ENCODE measurements at places on chromosomes 13 and 19.

DNA sequence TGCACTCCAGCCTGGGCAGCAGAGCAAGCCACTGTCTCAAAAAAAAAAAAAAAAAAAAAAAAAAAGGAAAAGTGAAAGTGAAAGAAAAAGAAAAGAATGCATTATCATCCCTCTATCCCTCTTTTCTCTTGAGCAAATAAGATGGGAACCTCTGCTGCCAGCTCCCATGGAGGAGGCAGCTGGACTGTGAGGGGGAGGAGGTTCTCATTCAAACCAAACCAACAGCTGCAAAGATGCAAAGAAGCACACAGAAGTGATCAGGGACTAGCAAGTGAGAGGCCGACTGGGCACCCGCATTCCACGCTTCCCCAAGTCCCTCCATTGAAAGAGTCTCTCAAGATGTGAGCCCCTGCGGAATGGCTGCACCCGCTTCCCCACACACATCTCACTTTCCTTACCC, 63.5 kb downstream of the TSHZ3 start:
- DNase-seq = no peak

GRCh38 chr19:57829316-57829715, 783 bp upstream of the ZNF587B start:
- DNase-seq = no peak

DNA sequence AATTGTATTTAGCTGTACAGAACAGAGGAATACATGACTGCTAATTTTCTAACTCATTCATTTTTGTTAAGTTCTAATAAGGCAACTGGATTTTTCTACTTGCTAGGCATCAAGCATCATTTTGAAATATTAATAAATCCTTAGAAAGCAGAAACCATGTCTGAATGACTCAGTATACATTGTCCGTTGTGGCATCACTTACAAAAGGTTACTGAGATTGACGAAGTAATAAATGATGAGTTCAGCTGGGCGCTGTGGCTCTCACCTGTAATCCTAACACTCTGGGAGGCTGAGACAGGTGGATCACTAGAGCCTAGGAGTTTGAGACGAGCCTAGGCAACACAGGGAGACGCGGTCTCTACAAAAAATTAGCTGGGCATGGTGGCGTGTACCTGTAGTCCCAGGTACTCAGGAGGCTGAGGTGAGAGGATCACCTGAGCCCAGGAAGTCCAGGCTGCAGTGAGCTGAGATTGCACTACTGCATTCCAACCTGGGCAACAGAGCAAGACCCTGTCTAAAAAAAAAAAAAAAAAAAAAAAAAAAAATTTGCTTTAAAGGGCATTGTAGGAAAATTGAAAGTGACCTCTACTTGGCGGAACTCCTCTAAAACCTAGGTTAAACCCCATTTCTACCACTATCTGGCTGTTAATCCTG, 36.6 kb downstream of the LHFPL6 start:
- no peak for DNase-seq

DNA sequence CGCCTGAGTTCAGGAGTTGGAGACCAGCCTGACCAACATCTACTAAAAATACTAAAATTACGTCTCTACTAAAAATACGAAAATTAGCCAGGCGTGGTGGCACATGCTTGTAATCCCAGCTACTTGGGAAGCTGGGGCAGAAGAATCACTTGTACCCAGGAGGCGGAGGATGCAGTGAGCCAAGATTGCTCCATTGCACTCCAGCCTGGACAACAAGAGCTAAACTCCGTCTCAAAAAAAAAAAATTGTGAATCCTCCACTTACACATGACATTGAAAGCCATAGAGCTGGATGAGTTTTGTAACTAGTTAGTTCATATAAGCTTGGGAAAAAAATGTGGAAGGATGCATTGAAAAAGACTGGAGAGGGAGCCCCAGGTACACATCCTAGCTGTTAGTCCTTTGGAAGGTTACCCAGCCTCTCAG, 452 bp upstream of the PSMD8 start:
- no peak for DNase-seq

- no peak for DNase-seq
Observed at GRCh38 chr13:77431449-77431848, 104.1 kb upstream of the SCEL start.

DNA sequence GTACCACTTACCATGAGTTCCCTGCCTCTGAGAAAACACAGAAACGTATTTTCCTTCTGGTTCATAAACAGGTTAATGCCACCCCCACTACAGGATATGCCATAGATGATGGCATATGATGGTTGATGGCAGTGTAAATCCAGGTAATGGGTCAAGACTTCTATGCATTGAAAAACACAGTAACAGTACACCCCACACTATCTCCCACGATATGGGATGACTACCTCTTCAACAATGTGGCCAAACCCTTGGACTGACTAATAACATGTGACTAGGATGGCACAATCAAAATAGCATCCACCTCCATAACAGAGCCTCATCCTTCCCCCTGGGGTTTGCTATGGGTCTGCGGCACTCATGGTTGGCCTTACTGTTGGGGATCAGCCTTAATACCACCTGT, 22.0 kb downstream of the ZNF235 start:
- DNase-seq = no peak

- no peak for DNase-seq
Observed at GRCh38 chr13:73290844-73291243, 232.0 kb downstream of the KLF5 start.

DNA sequence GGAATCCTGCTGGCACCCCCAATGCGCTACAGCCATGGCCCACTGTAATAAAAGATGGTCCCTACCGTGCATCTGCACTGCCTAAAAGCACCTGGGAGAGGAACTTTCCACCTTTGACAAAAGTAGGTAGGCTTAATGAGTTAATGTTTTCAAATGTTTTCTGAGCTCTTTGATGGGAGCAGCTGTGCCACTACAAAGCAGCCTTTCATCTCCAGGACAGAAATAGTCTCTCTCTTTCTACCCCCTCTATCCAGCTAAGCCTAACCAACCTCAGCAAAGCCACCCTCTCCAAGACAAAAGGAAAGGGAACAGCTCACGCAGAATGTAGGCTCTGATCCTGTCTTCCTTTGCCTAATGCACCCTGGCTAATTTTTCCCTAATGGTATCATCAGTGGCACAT, 560.2 kb downstream of the UQCRFS1 start:
- DNase-seq = no peak

GRCh38 chr13:46571909-46572595, 19.1 kb downstream of the LRCH1 start:
- no peak for DNase-seq

- peak; percentile 22 for DNase-seq
Observed at GRCh38 chr13:20796791-20797508, 23.2 kb upstream of the EEF1AKMT1 start.

GRCh38 chr19:35021596-35021995, 8.7 kb upstream of the SCN1B start:
- no peak for DNase-seq

DNA sequence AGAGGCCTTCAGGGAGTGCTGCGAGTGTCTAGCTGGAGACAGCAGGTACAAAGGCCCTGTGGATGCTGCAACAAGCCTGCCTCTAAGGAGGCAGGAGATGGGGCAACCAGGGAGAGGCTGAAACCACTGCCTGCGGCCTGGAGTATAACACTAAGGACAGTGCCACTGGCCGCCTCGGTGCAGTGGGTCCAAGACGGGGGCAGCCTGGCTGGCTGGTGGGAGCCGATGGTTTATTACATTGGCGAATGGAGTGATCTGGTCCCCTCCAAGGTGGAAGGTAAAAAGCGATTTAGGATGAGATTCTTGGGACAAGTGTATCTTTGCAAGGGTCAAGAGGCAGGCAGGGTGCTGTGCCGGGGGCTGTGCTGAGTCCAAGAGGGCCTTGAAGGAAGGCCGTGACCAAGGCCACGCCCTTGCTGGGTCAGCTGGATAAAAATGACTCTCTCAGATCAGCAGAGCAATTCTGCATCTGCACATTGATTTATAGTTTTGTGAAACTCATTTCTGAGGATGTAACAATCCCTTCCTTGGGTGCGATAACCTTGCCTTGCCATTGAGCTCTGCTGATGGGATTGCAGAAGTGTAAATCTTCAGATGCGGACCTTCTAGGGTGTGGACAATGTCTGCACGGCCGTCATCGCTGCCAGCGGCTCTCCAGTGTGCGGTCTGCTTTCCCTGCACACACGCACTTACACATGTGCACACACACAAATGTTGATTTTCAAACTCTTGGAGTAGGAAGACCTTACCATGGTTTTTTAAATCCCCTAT, 6.0 kb downstream of the TMEM255B start:
- no peak for DNase-seq

DNA sequence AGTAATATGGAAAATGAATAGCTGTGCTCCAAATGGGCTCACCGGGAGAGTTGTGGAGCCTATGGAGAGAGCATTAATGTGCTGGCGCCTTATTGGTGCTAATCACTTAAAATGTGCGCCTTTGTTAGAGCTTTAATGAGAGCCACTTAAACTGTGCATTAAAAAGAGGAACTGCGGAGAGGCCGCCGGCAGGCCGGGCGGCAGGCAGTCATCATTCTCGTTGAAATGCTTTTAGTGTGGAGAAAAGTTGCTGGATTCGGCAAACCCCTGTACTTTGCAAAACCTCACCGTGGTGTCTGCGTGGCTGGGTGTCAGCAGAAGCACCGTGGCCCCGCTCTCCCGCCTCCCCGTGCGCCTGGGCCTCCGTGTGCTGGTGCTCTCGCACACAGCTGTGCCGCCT, 105.5 kb downstream of the KDM4B start:
- no peak for DNase-seq

GRCh38 chr19:5172859-5173630, 167.6 kb downstream of the PTPRS start:
- DNase-seq = peak; percentile 14

- no peak for DNase-seq
Observed at GRCh38 chr13:105168295-105168694, 1367.2 kb downstream of the EFNB2 start.

- DNase-seq = no peak
Observed at GRCh38 chr19:19748249-19748938, 15.5 kb upstream of the ZNF14 start.

DNA sequence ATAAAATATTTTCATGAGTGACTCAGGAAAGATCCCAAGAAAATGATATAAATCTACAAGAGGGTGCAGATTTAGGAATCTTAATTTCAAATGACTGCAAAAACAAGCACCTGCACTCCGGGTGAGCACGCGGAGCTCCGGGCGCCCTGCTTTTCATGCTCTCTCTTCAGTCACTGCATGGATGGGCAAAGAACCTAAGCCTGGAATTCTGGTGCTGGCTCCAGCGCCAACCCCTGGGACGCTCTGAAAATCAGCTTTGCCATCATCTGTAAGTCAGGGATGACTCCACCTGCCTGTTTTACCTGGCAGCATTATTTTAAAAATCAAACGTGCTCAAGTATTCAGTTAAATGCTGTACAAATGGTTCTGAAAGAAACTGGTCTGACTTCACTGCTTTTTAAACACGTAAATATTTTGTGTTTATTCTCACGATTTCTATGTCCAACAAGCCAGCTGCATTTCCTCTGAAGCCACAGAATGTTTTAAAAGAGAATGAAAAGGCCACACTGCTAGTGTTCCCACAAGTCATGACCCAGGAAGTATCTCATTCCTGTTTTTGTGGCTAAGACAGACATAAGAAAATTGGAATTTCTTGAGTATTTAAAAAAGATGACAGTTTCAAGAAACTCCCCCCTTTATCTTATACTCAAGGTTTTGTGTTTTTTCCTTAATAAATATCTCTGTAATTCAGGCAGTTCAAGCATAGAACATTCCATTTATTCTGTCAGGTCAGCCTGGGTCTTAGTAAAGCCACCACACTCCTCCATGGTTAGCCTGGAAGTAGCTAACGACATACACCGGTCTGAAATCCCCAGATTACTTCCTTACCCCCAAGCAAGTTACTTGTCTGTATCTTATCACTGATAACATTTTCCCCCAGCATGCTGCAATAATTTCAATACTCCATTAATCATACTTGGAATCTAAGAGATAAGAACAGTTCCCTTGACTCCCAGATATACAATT, 81.1 kb downstream of the COL4A1 start:
- no peak for DNase-seq

DNA sequence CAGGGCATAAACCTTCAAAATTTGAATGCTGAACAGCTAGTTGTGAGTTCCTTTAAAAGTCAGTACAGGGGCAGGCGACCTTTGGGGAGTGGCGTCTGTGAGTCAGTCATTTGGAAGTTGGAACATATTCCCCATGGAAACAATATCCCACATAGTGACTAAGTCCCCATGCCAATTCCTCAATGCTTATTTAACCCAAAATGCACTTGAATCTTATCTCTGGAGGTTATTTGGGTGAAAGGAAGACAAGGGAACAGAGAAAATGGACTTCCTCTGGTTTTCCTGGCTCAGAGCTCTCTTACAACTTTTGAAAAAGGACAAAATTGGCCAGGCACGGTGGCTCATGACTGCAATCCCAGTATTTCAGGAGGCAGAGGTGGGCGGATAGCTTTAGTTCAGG, 479.2 kb upstream of the NBEA start:
- no peak for DNase-seq

GRCh38 chr13:44125943-44126469, 246.3 kb downstream of the LACC1 start:
- no peak for DNase-seq

- DNase-seq = no peak
Observed at GRCh38 chr19:38032951-38033350, 125.9 kb downstream of the SIPA1L3 start.

DNA sequence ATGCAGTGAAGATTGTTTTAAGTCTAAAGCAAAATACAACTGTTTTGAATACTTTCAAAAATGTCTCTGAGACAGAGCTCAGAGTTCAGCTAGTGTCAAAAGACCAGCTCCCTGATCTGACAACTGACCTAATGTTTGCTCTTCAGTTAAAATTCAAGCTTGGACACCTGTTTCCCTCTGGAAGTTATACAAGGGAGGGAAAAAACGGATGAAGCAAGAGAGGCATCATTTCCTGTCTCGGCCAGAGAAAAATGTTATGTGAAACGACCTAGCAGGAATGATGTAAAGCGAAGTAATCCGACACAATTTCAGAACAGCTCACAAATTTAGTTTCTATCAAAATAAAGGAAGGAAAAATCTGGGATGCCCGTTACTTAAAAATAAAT, 59.4 kb downstream of the ZAR1L start:
- DNase-seq = no peak
